Femur (tissue), 1 donor: ENCODE measurements at places on chromosomes 7 and 10.

GRCh38 chr7:113710310-113711096 lies 208.3 kb downstream of the PPP1R3A start:
- DNase-seq, result peak; percentile 25

- no peak for DNase-seq
Measured at GRCh38 chr7:130473876-130474275, 18.0 kb upstream of the MEST start.

- no peak for DNase-seq
Measured at GRCh38 chr7:64371116-64371515, 57.4 kb downstream of the ZNF736 start.

DNA sequence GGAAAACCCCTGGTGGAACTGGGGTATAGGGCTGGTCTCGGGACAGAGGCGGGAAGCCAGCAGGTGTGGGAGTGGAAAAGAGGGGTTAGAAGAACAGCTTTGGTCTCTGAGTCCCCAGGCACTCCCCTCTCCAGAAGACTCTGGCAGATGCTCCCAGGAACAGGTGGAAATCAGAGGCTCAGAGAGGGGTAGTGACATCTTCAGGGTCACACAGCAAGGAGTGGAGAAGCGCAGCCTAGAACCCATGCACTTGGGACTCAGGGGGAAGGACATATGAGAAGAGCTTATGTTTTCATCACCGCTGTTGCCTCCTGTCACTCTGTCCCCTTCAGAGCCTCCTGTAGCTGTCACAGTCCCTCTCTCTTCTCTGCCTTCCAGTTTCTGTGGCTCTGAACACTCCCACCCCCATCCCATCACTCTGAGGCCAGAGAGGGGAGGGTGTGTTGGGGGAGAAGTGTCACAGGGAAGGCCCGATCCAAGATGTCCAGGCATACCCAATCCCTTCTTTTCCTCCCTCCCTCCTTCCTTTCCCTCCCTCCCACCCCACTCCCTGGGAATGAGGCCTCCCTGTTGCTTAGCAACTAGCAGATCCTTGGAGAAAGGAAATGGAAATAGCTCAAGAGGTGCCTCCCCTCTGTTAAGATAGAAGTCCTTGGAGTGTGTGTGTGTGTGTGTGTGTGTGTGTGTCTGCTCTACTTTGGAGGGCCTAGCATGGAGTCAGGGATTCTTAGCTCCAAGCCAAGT lies 32.0 kb downstream of the SRRM3 start:
- no peak for DNase-seq

- no peak for DNase-seq
Measured at GRCh38 chr7:107643407-107643806, 17.2 kb upstream of the SLC26A4 start.

- no peak for DNase-seq
Measured at GRCh38 chr7:27418541-27418940, 175.9 kb downstream of the EVX1 start.

GRCh38 chr7:14398526-14398925 lies 409.1 kb upstream of the ETV1 start:
- DNase-seq, result no peak

GRCh38 chr7:143408686-143409561 lies at the start of gene EPHA1:
Gene EPHA1 (minus strand): TSS chr7:143408856. CDS start chr7:143408805, 51 bp downstream.
- DNase-seq, result no peak

- DNase-seq, result no peak
Measured at GRCh38 chr10:30111340-30112022, 52.1 kb upstream of the JCAD start.

- DNase-seq, result no peak
Measured at GRCh38 chr10:10816447-10816846, 201.2 kb upstream of the CELF2 start.

DNA sequence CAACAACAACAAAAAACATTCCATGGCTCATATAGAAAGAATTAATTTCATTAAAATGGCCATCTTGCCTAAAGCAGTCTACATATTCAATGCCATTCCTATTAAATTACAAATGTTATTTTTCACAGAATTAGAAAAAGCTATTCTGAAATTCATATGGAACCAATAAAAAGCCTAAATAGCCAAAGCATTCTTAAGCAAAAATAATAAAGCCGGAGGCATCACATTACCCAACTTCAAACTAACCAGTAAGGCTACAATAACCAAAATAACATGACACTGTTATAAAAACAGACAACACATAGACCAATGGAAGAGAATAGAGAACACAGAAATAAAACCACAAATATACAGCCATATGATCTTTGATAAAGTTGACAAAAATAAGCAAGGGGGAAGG lies 330.4 kb downstream of the KIF20B start:
- no peak for DNase-seq

DNA sequence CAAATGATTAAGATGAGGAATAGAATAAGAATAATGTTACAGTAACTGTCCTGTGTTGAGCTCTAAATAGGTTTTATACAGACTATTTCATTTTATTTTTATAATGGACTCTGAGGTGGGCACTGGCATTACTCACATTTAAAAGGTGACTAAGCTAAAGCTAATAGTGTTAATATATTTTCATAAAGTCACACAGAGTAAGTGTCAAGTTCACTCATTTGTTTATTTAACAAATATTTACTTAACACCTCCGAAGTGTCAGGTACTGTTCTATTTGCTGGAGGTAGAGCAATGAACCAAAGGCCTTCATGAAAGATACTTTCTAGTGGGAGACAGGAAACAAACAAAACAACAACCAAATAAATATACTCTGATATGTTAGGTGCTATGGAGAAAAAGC lies 44.0 kb downstream of the ASB4 start:
- DNase-seq, result no peak

- DNase-seq, result peak; percentile 86
Measured at GRCh38 chr10:113520690-113521474, 32.0 kb upstream of the HABP2 start.

- DNase-seq, result no peak
Measured at GRCh38 chr10:22605168-22605567, 109.2 kb downstream of the PIP4K2A start.

DNA sequence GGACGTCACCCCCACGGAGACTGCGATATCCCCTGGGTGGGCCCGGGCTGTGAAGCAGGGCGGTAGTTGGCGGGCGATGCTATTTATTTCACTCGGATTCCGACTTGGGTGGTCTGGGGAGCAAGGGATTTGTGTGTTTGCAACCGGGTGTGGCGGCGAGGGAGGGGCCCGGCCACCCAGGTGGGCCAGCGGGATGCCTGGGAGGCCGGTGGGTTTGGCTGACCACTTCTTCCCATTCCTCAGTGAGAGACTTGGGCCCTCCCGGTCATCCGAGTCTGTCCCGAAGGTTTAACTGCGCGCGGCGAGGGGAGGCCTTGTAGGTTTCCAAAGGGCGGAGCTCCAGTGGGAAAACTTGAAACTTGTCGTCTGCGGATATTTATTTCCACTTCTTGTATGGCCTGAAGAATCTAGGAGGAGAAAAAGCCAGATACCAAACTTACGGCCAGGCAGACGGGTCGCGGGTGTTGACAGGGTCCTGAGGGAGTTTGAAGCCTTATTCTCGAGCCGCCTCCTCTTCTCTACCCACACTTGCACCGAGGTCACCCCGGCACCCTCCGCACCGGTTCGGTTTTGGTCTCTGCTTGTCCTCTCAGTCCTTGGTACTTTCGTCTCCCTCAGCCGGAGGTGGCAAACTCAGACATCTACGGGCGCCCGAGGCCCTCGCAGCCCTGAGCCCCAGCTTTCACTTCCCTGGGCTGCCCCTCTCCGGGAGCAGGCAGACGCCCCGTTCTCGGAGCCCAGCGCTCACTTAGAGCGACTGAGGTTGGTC lies 17.9 kb downstream of the ZNF316 start:
- DNase-seq, result no peak

DNA sequence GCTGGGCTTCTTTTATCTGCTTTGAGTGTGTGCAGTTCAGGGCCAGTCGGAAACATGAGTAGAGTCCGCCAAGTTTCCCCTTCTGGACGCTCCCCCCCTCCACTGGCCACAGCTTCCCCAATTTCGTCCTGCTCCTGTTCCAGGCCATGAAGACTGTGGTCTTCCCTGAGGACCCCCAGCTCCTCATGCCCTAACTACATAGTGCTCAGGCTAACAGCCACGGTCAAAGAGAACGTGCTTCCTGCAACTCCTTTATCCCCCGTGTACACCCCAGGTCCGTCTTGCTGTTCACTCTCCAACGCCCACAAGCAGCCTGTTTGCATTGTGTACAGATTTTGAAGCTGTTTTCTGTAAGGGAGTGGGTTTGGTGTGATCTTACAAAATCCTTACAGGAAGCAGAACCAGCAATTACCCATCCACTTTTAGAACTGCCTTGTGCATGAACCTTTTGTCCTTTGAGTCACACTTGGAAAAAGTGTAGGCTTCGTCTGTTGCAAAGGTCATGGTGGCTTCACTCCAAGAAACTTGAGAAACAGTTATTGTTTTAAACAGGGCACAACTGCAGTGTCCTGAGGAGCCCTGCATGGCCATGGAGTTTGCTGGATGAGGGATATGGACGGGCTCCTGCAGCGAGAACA lies 77.0 kb upstream of the FAM20C start:
- peak; percentile 58 for DNase-seq

GRCh38 chr7:30186725-30187124 lies 51.9 kb downstream of the MTURN start:
- no peak for DNase-seq

DNA sequence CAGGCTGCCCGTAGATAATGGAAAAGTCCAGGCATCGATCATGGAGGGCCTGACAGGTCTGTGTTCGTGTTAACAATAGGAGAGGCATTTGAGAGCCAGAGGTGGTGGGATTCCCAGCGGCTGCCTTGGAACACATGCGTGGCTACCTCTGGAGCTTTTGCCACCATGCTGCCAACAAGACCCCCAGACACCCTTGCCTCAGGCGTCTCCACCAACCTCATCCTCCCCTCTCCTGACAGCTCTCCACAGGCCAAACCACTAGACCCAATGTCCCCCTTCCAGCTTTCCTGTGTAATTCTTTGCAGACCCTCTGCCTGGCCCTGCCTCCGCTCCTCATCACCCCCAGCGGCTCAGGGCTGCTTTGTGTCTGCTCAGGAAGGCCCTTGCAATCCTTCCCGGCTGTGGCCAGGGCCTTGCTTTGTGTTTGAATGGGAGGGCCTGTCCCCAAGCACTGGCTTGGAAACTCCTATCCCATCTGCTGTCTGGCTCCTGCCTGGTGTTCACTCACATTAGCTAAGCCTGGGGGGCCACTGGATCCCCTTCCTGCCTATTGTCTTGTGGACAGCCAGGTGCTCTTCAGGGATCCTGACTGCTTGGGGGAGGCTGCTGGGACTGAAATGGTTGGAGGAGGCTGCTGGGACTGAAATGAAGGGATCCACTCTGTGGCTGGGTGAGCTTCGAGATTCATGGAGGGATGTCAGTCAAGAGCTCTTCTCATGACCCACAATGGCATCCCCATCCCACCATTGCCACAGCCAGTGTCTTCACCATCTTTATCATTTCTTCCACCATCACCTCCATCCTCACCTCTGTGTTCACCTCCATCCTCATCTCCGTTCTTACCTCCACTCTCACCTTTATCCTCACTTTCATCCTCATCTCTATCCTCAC lies 60.8 kb upstream of the ELN start:
- no peak for DNase-seq
